ENCODE measurements at places on chromosomes 5 and 9.

GRCh38 chr9:5953743-5954707, 61.4 kb downstream of the RANBP6 start:
- DNase-seq, result no peak

DNA sequence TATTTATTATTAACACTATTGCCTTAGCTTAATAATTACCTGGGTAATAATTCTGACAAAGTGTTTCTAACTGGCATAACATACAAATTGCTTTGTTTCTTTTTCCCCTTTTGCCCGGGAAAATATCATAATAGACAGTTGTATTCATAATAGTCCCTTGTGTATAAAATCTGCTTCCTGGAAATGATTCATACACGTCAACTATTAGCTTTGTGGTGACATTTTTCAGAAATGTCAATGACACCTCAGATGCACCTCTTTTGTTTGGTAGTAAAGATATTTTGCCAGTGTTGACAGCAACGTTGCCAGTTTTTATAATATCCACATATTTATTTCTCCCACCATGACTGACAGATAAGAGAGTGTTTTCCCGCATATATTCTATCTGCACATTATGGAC, 73.0 kb downstream of the RASEF start:
- DNase-seq, result no peak

- no peak for DNase-seq
These were observed 92.1 kb downstream of the PBX3 start for GRCh38 chr9:125839317-125839716.

DNA sequence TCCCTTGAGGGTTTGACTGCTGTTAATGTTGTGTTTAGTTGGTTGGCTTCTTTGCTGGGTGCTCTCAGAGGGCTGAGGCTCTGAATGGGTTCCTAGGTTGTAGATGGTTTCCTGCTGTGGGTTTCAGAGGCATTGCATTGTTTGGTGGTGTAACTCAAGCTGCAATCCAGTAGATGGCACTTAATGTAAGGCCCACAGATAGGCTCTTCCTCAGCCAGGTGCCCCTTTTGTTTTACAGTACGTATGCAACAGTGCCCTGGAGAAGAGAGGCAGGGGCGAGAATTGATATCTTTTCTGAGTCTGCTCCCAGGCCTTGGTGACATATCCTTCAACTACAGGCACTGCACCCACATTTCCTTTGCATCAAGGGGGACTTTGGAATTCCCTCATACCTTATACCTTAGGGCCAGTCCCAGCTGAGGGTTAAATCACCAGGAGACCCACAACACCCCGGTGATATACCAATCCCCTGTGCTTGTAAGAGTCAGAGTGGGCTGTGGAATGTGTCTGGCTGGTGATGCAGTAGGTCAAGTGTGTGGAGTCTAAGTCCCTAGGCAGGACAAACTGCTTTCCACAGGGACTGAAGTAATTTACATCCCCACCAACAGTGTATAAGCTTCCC, 7.0 kb upstream of the UGT3A2 start:
- no peak for DNase-seq

- DNase-seq, result no peak
These were observed 93.3 kb downstream of the GTF3C4 start for GRCh38 chr9:132763574-132763973.

GRCh38 chr5:124403281-124403680, 343.2 kb downstream of the ZNF608 start:
- no peak for DNase-seq

DNA sequence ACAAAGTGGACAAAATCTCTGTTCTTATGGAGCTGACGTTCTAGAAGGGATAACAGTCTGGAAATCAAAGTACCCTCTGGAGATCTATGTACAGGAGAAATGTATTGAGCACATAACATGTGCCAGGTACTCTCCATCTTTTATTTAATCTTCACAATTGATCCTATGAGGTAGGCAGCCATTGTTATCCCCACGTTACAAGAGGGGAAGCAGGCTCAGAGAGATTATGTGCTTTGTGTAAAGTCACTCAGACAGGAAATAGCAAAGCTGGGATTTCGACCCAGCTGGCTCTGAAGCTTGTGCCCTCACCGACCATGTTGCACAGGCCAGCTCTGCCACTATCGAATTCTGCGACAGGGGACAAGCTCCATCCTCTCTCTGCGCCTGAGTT, 21.5 kb downstream of the PDGFRB start:
- no peak for DNase-seq

GRCh38 chr5:150999704-151000442, 20.5 kb upstream of the GPX3 start:
- no peak for DNase-seq

GRCh38 chr9:125908136-125908535, 161.0 kb downstream of the PBX3 start:
- DNase-seq, result no peak

DNA sequence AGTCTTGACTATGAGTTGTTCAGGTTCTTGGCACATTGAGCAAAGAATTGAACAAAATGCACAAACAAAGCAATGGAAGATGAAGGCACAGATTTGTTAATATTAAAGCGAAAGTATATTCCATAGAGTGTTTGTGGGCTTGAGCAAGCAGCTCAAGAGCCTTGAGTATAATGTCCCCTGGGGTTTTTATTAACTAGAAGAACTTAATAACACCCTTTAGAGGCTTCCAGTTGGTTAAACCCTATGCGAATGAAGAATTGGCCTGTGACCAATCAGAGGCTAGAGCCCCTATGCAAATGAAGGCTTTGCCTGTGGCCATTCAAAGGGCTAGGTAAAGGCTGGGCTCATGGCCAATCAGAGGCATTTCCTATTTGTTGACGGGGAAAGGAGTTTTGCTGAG, 135.3 kb upstream of the IL12B start:
- DNase-seq, result no peak

DNA sequence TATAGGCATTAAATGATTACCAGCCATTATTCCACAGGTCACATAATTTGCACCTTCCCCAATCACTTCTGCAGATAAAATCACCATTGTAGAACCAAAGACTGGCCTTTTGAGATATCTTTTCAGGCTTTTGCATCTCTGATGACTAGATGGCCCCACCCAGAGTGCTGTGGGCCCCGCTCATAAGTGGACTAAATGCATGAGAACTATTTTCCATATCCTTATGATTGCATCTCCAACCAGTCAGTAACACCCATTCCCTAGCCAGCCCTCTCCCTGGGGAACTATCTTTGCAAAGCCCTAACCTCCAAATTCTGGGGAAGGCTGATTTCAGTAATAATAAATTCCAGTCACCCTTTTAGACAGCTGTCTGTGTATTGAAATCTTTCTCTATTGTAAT, 53.5 kb upstream of the CDH9 start:
- DNase-seq, result no peak

- no peak for DNase-seq
These were observed 135.6 kb upstream of the RORB start for GRCh38 chr9:74361508-74361907.

GRCh38 chr5:14944996-14945395, 73.4 kb upstream of the ANKH start:
- no peak for DNase-seq

DNA sequence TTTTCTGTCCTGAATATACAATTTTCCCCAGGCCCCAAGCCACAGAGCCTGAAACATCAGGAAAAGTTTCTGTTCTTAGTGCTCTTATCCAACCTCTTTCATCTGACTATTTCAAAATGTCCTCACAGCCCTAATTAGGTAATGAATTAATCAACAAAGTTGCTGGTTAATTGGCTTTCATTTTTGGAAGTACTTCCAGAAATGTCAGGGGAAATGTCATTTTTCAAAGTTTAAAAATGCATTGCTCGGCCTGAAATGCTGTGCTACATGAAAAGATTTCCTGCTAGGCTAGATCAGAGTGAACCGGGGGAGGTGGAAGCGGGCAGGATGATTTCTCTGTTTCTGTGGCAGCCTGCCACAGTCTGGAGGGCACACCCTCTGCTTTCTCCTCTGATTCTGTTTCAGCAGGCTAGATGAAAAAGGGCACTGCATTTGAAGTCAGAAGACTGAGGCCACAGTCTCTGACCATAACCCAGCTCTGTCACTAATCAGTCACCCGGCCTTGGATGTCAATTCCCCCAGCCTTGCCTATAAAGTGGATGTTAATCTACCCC, 55.9 kb upstream of the BARX1 start:
- no peak for DNase-seq

DNA sequence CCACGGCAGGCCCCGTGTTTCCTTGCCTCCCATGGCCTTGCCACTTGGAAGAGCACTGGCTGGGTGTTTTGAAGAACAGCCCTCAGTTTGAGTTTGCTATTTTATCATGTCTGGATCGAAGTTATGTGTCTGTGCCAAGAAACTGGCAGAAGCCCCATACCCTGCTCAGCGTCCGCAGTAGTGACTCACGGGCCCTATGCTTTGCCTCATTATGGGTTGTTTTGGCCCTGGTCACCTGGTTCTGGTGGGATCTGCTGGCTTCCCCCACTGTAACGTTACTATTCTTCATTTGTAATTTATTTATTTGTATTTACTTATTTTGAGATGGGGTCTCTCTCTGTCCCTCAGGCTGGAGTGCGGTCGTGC, 42.3 kb upstream of the NKD2 start:
- DNase-seq, result no peak

DNA sequence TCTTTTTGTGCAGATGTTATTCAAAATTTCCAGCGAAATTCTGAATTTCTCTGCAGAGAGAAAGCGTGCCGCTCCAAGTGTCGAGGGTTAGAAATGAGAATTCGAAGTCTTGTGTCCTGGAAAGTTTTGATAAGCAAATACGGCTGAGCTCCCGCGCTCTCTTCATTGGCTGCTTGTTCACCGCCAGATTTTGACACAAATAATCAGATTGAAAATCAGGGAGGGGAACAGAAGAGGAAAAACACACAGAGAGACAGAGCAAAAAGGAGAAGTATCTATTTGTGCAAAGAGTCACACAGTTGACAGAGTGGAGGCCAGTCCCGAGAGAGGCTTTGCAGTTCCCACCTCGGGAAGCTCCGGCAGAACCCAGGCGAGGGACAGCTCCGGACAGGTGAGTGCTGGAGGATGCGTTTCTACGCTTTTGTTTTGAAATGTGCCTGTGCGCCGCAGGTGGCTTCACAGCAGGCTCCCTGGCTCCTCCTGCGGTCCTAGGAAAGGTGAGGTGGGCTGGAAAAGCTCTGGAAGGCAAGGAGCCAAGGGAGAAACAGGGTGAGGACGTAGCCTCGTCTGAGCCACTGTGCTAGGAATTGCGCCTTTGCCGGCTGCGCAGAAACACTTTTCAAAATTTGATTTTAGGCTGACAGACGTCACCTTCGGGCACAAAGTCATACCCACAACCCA, at the start of gene GFI1B:
Gene GFI1B (plus strand): TSS at position 244 of the 681 bp plus-strand sequence. CDS start 7,985 bp downstream, outside the sequence.
- DNase-seq, result no peak

GRCh38 chr5:25439025-25439424, 794.2 kb upstream of the CDH10 start:
- no peak for DNase-seq

DNA sequence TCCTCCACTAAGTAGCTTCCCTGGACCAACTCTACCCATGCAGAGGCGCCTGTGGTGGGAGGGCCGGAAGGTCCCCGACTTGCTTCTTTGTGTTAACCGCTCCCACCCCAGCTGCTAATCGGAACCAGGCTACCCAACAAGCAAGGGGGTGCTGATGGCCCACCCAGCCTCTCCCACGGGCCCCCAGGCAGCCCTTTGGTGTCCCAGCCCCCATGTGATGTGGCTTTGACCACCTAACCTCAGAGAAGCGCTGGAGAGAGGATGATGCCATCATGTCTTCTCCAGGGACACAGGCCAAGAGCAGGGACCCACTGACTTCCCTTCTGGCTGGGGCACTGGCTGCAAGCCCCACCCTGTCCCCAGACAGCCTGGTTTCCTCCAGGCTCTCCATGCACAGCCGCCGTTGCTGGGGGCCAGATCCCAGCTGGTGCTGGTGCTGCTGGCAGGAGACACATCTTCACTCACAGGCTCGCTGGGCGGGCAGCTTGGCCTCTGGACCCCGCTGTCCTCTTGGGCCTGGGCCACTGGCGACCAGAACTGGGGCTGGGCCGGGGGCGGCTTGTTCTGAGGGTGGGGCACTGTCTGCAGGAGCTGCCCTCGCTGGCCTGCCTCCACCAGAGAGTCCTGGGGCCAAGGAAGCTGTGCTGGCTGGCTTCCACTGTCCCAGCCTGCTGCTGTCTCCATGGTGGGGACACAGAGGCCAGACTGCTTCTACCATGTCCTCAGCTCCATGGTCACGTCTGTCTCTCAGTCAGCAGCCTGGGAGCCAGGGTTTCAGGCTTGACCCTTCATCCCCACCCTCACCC, 27.8 kb downstream of the LAMC3 start:
- peak; percentile 31 for DNase-seq

- DNase-seq, result no peak
These were observed 455.4 kb downstream of the GADD45G start for GRCh38 chr9:90060256-90060655.

DNA sequence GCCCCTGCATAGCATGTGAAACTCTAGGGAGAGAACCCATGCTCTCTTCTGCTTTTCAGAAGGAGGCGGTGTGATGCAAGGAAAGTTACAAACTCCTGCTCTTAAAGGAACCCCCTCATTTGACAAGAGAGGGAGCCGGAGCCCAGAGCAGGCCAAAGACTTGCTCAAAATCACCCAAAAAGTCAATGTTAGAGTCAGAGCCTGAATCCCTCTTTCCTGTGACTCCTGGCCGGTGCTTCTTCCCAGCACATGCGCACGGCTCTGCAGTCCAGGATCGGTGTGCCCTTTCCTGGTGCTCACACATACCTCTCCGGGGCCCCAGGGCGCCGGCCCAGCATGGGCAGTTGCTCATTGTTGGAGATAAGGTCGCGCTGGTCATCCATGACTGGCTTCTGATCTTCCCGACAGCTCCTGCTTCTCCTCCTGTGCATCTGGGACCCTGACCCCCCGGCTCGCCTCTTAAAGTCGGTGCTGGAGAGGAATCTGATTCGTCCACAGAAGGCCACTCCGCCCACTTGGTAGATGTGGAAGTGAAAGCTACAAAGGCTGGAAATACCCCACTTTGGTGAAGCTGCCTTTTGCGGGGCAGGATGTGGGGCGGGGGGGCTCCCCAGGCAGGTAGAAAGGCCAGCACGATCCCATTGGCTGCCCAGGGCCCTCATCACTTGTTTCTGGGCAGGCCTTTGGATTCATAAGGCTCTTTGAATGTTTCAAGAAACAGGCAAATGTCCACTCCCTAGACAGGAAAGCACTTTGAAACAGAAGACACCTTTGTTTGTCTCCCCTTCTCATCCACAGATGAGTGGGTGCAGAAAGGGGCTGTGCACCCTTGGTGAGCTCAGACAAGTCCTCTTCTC, at the start of gene CD74:
Gene CD74 (minus strand): TSS at position 592 of the 857 bp plus-strand sequence. CDS start 161 bp downstream, at position 431.
- no peak for DNase-seq

- DNase-seq, result no peak
These were observed 98.7 kb downstream of the TLE4 start for GRCh38 chr9:79670269-79670961.

DNA sequence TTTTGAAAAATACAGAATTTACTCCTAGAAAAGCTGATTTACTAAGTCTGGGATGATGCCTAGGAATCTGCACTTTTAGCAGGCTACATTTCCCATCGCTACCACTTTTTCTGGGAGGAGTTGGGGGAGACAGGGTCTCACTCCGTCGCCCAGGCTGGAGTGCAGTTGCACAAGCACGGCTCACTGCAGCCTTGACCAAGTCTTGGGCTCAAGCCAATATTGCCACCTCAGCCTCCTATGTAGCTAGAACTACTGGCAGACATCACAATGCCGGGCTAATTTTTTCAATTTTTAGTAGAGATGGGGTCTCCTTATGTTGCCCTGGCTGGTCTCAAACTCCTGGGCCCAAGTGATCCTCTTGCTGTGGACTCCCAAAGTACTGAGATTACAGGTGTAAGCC, 85.9 kb downstream of the NR6A1 start:
- no peak for DNase-seq

- DNase-seq, result no peak
These were observed 43.2 kb upstream of the FOXE1 start for GRCh38 chr9:97809666-97810344.

GRCh38 chr9:133484671-133485437, 6.0 kb upstream of the SLC2A6 start:
- DNase-seq, result no peak

All from NCI-H446 treated with DMSO at 0.1 percent for 48 hours (cell line).